CD4-positive, alpha-beta T cell treated with Interleukin-21 for 1 hour (primary cell): ENCODE measurements at places on chromosomes 3 and 15.

- no peak for DNase-seq
Observed at GRCh38 chr3:189652042-189652441, 20.9 kb downstream of the TP63 start.

DNA sequence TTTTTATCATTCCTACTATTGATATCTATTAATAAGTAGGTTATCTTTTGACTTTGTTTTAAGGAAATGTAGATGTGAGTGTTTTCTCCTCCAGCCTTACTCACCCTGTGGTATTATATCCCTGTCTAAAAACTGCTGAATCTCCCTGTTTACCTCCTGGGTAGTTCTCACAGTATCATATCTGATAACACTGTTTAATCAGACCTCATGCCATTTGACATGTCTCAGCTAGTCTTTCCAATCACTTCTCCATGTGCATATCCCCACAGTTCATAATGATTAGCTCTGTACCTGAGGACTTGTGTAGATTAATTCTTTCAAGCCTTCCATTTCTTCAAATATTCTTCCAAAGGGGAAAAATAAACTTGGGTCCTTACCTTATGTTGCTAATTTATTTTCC is 30.7 kb downstream of the DUOX2 start:
- no peak for DNase-seq

DNA sequence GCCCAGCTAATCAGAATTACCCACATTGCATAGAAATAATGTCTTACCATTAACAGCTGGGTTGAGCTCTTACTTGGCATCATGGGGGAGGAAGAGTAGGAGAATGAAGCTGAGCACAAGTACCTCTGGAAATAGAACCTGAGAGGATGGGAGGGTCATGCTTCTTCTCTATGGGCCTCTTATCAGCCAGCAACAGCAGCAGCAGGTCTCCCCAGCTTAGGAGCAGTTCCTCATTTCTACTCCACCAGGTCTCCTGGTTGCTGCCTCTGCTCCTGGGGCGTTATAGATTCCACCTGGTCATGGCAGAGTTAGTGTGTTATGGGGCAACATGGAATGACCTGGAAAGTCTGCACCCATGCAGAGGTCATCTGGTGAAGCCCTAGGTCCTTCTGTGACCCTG is 3.4 kb downstream of the FSD2 start:
- DNase-seq, result no peak

- DNase-seq, result no peak
Observed at GRCh38 chr3:193660698-193661411, 67.8 kb downstream of the OPA1 start.

- peak; percentile 34 for DNase-seq
Observed at GRCh38 chr3:53035825-53036619, 9.9 kb downstream of the SFMBT1 start.

GRCh38 chr3:50140990-50141389 is 14.1 kb upstream of the SEMA3F start:
- no peak for DNase-seq

DNA sequence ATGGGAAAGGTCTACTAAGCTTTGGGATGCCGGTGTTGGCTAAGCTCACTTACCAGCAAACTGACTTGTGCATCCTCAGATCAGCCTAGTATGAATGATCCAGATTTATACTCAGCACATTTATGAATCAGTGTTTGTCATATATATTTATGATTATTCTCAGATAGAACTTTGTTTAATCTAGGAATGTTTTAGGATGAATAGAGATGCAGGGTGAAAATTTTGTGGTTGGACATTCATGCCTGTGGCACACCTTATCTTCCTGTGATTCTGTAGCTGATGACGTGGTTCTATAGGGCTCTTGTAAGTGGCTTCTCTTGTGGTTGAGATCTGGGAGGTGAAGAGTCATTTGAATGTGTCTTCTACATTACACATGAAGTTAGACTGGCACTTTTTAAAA is 11.4 kb downstream of the CDIN1 start:
- no peak for DNase-seq

DNA sequence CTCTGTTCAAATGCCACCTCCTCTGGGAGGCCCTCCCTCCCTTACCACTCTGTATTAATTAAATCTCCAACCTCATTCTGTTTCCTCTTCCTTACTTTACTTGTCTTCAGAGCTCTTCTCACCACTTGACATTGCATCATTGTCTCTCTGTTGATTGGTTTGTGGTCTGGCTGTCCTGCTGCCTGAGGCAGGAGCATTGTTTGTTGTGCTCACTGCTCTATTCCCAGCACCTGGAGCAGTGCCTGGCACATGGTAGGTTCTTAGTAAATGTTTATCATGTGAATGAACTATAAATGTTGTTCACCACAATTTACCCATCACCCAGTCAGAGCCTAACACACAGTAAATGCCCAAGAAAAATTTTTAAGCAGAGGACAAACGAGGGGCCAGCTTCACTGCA is 6.7 kb upstream of the BFSP2 start:
- no peak for DNase-seq

GRCh38 chr15:58562135-58562534 is 130.3 kb downstream of the LIPC start:
- DNase-seq, result no peak

DNA sequence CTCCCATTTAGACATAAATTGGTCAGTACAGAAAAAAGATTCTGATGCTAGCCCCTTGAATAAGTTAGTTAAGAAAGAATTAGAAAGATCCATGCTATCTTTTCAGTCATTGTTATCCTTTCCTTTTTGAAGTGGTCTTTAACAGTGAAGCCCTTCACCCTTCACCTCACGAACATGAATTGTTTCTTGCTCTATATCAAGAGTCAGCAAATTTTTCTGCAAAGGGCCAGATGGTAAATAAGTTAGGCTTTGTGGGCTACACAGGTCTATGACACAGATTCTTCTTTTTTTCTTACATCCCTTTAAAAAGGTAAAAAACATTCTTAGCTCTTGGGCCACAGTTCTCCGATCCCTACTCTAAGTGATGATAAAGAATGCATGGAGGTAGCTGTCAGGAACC is 74.9 kb downstream of the DMXL2 start:
- DNase-seq, result no peak

DNA sequence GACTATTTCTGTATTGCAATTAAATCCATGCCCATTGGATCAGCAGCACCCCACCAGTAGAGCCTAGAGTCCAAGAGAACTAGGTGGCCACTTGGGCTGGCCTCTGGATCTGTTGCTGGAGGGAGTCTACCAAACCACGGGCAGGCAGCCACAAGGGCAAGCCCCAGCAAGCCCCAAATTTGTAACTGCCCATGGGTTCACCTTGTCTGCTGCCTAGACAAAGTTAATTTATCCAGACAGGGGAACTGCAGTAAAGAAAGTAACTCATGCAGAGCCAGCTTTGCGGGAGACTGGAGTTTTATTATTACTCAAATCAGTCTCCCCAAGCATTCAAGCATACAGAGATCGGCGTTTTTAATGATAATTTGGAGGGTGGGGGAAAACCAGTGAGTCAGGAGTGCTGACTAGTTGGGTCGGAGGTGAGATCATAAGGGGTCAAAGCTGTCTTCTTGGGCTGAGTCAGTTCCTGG is 74.0 kb upstream of the TERB2 start:
- no peak for DNase-seq

DNA sequence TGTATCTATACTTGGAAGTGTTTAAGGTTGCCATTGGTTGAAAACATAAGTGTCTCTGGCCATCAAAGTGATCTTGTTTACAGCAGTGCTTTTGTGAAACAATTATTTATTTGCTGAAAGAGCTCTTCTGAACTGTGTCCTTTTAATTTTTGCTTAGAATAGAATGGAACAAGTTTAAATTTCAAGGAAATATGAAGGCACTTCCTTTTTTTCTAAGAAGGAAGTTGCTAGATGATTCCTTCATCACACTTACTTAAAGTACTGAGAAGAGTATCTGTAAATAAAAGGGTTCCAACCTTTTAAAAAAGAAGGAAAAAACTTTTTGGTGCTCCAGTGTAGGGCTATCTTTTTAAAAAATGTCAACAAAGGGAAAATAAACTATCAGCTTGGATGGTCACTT is 19.7 kb downstream of the B3GNT5 start:
- no peak for DNase-seq

DNA sequence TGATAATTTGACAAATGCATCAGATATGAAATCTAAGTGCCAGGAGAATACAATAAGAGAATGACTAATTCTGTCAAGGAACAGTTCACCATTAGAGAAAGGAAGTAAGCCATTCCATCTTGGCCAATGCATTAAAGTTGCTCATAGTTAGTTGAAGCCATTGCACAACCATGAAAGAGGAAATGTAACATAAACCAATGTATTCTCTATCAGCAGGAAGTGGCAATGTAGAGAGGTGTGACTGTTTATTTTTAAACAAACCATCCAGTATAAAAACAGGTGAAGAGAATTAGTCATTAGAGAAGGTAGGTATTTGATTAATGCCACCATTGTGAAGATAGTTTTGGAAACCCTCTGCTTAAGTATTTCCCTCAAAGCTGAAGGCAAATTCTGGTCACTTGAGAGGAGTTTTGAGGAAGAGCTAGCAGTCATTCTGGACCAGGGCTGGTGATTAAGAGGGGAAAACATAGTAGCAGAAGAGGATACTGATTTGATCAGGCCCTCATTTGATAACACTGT is 10.7 kb upstream of the ANXA2 start:
- peak; percentile 47 for DNase-seq

DNA sequence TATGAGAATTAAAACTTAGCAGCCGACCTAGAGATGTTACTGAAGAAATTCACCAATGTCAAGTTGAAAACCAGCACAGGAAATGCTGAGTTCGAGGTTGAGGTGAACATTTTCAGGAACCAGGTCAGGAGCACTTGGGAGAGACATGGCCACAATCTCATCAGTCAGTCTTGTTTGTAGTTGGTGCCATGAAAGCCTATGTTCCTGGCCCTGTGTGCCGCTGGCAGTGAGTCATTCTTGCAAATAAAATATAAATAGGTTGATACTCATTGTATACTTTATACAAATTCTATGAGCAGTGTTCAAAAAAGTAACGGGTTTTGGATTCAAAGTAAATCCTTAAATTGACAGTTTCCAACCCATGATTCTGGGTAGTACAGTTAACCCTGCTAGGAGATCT is 1.5 kb upstream of the FSIP1 start:
- DNase-seq, result no peak
